ENCODE measurements at places on chromosomes 1 and 21. TPM values are rescaled to one million over a fixed set of nuclear protein-coding genes. Genes with fewer than 3 reads are reported as not detected.
A peak's percentile ranks its signal among the peaks of the same experiment; 100 is the strongest.

DNA sequence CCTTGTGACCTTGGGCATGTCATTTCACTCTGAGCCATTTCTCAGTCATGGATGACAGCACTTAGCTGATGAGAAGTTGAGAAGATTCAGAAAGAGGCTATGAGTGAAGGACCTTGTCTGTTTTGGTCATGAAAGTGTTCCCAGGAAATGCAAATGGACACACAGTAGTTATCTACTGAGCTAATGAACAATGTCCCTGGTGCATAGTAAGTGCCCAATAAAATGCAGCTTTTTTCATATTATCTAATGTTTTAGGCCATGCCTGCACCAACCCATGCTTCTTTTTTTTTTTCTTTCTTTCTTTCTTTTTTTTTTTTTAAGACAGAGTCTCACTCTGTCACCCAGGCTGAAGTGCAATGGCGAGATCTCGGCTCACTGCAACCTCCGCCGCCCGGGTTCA is 44.4 kb upstream of the EPB41 start:
- no peak for DNase-seq

- peak; percentile 13 for DNase-seq
Observed at GRCh38 chr1:116411784-116412479, 38.9 kb downstream of the ATP1A1 start.

DNA sequence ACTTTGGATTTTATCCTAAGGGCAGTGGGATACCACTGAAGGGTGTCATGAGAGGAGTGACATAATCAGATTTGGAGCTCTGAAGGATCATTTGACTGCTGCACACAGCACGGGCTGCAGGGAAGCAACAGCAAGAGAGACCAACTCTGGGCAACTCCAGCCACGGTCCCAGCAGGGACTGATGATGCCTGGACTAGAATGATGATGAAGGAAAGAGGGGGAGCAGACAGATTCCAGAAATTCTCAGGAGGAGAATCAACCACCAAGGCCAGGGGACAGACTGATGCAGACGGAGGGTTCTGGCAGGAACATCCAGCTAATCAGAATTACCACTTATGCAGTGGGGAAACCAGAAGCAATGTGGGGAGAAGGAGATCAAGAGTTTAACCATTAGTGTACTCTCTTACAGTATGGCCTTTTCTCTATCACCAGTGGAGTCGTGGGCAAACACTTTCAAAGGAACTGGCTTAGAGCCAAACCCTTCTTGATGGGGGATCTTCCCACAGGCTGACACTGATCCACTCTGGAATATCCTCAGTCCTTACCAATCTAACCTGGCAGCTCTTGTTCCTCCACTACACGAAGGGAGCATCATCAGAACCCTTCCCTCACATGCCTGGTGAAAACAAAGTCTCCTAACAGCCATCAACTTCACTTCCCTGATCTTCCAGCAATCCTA is 3.3 kb downstream of the URB1 start:
- no peak for DNase-seq

DNA sequence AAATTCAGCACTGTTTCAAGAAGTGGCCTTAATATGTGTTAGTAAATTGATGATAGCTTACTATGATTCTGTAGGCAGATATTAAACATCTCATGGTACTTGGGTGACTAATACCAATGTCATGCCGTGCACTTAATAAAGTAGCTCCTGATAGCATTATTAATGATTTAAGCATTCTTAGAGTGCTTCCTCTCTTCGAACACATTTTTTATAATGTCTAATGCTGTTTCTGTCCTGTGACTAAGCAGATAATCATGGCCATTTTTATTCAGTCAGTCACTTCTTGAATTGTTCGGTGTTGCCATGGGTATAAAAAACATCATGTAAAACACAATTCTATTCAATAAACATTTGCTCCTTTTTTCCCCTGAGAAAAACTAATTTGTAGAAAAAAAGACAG is 804.6 kb upstream of the ADGRL4 start:
- peak; percentile 9 for DNase-seq

DNA sequence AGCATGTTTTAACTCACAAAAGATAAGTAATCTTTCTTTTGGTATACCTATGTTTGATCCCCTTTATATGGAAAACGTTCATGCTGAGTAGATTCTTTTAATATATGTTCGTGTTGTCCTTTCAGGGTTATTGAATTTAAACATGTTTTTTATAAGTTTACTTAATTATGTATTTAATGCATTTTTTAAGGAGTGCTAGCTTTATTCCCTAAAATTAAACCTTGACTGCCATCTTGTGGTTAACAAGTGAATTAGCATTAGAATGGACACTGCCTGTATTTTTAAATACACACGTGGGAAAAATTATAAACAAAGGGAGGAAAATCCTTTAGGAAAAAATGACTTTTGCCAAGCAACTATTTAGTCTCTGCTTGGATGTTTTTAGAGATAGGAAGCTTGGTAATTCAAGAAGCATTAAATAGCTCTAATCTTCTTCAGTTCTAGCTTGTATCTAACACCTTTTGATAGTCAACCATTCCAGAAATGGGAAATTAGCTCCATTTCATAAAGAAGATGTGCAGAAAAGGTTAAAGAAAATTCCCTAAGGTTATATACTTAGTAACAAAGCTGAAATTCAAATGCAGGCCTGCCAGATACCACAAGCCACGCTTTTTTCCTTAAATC is 43.0 kb downstream of the UBE2U start:
- peak; percentile 64 for DNase-seq

DNA sequence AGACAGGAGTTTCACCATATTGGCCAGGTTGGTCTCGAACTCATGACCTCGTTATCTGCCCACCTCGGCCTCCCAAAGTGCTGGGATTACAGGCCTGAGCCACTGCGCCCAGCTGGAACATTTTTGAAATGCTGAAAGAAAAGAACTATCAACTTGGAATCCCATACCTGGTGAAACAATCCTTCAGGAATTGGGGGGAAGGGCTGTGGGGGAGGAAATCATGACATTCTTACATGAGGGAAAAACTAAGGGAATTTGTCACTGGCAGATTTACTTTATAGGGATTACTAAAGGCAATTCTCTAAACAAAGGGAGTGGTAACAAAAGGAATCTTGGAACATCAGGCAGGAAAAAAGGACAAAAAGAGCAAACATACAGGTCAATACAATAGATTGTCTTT is 25.8 kb downstream of the NDUFS5 start:
- no peak for DNase-seq

The DEPDC1 gene
- total RNA-seq = 7.6 TPM

- no peak for DNase-seq
Observed at GRCh38 chr1:146049436-146049835, 27.9 kb upstream of the HJV start.

The ACOT7 gene
- 33.9 TPM for total RNA-seq

GRCh38 chr1:223709598-223709997 is 2.7 kb upstream of the CAPN2 start:
- no peak for DNase-seq

The SWT1 gene
- 0.71 TPM for total RNA-seq

DNA sequence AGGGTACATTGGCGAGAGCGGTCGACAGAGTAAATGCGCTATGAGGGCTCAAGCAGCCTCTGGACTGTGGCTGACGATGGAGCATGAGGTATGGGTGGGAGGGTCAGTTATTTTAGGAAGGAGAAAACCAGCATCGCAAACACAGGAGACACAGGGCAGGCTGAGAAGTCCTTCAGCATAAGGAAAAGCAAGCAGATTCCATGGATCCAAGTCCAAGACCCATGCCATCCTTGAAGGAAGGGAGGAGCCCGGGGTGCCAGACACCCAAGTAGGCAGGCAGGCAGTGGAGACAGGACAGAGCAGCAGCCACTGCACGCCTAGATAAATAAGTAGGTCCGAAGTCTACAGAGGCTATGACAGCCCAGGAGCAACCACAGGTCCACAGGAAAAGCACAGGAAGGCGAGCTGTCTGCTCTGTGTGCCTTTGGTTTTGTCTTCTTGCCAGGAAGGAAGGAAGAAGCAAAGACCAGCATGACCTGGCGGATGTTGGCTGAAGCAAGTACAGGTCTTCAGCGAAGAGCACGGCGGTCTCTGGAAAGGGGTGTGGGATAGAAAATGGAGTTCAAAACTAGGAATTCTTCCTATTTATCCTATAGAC is 76.4 kb upstream of the SLC45A1 start:
- DNase-seq = peak; percentile 62

The OR2T2 gene
- not detected for total RNA-seq

The S100A16 gene
- total RNA-seq = 282 TPM

DNA sequence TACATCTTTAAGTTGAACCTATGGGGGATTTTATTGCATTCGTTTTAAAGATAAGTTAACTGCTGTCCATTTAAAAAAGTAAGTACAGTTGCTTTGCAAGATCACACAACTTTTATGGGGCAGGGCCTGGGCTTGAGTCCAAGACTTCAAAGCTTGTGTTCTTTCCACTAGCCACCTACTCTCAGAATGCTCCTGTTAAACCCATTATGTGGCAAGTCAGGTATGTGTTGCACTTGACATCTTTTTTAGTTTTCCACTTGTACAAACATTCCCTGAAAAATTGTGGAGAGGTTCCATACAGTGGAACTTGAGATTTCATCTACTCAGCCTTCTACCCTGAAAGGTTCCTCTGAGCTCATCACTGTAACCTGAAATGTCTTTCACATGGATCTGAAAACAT is 235.5 kb upstream of the SGIP1 start:
- DNase-seq = no peak

The PTPN7 gene
- 16.3 TPM for total RNA-seq

DNA sequence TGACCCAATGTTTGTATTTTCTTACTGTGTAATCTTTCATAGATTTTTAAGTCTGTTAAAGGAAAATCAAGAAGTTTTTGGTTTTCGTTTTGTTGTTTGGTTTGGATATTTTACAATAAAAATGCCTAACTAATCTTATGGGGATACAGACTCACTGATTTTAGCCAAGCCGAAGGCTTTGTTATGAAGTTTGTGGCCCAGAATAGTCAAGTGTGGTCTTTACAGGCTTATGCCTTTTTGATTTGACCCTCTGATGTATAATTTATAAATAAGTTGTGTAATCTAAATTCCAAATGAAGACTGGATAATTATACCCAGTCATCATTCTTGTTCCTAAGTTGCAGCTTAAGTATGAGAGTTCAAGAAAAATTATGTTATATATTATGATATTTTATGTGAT is 739.3 kb downstream of the ADGRL2 start:
- DNase-seq = no peak

DNA sequence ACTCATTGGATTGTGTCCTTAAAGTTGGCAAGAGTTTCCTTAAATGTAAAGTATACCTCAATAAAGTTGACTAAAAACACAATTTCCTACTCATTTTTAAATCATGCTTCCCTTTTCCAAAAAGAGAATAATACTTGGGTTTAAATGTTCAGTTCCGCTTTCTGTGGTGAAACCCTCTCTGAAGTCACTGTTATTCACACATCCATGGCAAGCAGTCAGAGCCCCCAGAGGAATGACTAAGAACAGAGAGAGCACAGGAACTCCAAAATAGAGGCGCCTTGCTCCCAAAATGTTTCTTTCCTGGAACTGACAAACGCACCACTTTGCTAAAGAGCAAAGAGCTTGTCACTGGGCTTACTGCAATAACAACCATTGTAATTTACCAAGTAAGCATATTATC is 142.5 kb downstream of the TIAM1 start:
- DNase-seq = no peak

DNA sequence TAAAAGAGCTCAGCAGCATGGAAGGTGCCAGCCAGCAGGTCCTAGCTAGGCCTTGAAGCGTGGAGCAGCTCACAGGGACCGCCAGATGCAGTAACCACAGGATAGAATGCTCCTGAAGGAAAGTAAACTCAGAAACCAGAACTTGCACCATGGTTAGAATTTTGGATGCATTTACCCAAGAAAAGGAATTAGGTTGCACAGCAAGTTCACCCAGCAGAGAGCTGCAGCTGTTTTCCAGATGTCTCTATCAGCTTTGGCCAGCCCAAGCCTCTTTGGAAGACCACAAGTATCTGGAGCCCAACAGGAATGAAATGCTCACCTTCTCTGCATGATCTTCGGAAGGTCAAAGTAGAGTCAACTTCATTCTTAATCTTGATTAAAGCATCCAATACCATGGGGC is 21.0 kb upstream of the ATP13A2 start:
- DNase-seq = no peak

DNA sequence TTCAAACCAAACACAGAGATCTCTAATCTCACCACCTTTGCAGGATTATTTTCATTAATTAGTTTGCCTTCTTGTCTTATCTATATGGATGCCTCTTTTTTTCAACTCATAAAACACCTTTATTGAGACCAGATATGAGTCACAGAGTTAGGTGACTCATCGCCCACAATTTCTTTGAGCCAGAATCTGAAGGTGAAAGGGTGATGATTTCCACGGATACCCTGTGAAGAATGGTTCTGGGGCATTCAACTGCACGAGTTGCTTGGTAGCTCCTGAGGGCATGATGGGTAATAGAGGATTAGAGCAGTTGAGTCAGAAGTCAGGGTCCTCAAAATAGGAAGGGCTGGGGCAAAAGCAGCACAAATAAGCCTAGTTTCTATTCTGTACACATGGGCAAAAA is 128.2 kb downstream of the TBX19 start:
- peak; percentile 67 for DNase-seq

The GBP7 gene
- total RNA-seq = not detected

DNA sequence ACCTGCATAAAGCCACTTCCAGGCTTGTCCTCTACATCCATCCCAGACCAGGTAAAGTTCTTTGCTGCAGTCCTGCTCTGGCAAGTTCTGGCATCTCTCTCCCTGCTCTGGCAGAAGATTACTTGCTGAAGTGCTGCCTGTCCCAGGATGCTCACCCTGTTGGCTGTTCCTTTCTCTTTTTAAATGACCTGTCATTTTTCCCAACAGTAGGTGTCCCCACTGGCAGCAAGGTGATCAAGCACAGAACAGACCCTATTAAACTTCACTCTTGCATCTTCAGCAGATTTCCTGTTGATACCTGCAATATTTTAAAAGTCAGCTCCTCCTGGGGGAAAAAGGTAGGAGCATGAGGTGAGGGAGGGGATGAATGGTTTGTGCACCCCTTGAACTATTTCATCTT is 332.6 kb downstream of the PBX1 start:
- DNase-seq = peak; percentile 3

The SLC9C2 gene
- not detected for total RNA-seq

- no peak for DNase-seq
Observed at GRCh38 chr1:3003039-3003940, 18.0 kb upstream of the ACTRT2 start.

DNA sequence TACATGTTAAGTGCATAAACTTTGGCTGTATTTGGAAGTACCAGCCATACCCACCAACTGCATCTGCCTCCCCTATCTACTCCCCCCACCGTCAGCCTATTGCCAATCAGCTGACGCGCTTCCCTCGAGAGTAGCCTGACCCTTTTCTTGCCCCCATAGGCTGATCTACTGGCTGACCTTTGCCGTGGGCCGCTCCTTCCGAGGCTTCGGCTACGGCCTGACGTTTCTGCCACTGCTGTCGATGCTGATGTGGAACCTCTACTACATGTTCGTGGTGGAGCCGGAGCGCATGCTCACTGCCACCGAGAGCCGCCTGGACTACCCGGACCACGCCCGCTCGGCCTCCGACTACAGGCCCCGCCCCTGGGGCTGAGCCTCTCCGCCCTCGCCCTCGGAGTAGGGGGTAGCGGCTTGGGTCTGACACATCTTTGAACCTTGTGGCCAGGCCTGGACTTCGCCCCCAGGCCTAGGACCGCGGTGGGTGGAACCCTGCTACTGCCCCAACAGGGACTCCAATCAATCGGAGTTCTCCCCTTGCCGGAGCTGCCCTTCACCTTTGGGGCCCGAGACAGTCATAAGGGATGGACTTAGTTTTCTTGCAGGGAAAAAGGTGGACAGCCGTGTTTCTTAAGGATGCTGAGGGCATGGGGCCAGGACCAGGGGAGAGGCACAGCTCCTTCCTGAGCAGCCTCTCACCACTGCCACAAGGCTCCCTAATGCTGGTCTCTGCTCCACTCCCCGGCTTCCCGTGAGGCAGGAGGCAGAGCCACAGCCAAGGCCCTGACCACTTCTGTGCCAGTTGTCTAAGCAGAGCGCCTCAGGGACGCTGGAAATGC is 4.0 kb downstream of the GLMP start:
- peak; percentile 78 for DNase-seq
